ENCODE measurements at places on chromosomes 3 and 15. TPM values are rescaled to one million over a fixed set of nuclear protein-coding genes. Genes with fewer than 3 reads are reported as not detected.

DNA sequence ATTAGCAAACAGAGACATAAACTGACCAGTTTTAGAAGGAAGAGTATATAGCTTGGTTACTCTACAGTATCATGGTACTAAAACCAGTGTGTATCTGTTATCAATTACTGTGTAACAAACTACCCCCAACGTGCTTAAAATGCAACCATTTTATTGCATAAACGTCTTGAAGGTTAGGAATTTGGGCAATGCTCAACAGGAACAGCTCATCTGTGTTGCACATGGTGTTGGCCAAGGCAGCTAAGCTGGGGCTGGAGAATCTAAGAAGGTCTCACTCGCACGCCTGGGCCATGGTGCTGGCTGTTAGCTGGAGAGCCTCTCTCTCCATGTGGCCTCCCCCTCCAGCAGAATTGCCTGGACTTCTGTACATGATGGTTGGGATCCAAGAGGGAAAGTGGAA, 81.2 kb upstream of the THBS1 start:
- no peak for DNase-seq

The CNTN3 gene
- total RNA-seq: 20.4 TPM

The SUCNR1 gene
- 0.26 TPM for total RNA-seq

The SEC62 gene
- total RNA-seq: 31.0 TPM
